Frontal cortex (tissue), 4 donors: ENCODE measurements at places on chromosomes 7 and 10. TPM values are rescaled to one million over a fixed set of nuclear protein-coding genes. Genes with fewer than 3 reads are reported as not detected.

DNA sequence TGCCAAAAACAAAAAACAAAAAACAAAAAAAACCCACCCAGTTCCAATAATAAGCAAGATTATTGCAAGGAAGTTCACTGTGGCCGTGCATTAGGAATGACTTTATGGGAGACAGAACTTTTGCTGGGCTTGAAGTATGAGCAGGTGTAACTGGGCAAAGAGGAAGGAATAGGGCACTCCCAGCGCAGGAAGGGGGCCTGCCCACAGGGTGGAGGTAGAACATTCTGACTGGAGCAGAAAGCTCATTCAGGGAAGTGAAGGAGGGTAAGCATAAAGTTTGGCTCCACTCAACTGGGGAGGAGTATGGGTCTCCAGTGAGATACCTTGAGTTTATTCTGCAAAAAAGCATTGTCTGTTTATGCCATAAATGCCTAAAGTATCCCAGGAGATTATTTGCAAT is 42.1 kb upstream of the WIPF3 start:
- no peak for DNase-seq

GRCh38 chr10:95214369-95214768 is 20.3 kb downstream of the ACSM6 start:
- no peak for DNase-seq

GRCh38 chr10:32943395-32943794 is 14.6 kb downstream of the ITGB1 start:
- no peak for DNase-seq

GRCh38 chr7:44149571-44150465 is 8.7 kb upstream of the MYL7 start:
- DNase-seq = no peak

- no peak for DNase-seq
These were observed 527.6 kb upstream of the SORCS1 start for GRCh38 chr10:107692072-107692471.

Gene BMI1
- total RNA-seq = 129 TPM

Gene VENTX
- not detected for total RNA-seq

Gene PNLIPRP2
- total RNA-seq = not detected

Gene IRF5
- 1.2 TPM for total RNA-seq

Gene SMKR1
- total RNA-seq = 3.7 TPM

Gene GHRHR
- not detected for total RNA-seq

Gene NUTM2A
- 1.6 TPM for total RNA-seq

Gene BEND7
- 9.8 TPM for total RNA-seq

Gene CXCL12
- total RNA-seq = 13.9 TPM
